Activated CD4-positive, alpha-beta T cell treated with anti-CD3 and anti-CD28 coated beads for 4 hours (primary cell): ENCODE measurements at places on chromosomes 12 and 14.

DNA sequence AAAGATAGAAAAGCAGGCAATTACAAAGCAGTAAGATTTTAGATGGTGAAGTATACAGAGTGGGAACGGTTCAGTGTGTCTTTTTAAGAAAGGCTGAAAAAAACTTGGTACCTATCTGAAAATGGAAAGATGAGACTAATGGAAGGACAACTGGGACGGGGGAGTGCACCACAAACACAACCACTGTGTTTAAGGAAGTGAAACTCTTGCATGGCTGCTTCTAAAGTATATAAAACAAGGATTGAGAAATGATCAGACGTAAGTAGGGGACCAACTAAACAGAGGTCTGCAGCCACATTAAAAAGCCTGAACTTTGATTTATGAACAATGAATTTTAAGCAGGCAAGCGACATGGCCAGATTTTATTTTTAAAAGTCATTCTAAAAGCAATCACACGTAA, 328.6 kb downstream of the MDGA2 start:
- DNase-seq = no peak

DNA sequence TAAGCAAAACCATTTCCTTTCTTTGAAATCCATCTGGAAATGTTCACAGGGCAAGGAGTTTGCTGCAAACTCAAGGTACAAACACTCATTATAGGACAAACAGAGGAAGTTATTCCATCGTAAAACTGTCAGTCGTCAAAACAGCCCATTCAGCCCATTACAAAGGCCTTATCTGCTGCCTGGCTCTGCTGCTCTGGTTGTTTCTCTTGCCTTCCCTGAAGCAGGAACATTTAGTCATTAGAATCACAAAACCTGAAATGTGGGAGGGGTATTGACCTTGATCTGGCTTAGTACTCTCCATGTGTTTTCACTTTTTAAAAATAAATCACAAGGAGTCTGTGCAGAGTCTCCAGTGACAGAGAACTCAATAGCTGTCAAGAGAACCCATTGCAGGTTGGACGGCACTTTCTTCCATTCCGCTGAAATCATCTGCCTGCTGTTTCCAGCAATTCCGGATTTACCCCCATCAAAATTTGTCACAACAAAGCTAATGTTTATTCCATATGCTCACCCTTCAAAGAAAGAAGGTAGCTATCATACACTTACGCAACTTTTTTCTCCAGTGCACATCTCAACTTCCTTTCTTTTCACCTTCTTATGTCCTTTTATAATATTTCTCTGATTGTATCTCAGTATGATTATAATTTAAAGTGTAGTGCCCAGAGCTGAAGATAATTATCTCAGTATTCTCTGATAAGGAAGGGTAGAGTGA, 24.6 kb upstream of the ITPR2 start:
- DNase-seq = no peak

DNA sequence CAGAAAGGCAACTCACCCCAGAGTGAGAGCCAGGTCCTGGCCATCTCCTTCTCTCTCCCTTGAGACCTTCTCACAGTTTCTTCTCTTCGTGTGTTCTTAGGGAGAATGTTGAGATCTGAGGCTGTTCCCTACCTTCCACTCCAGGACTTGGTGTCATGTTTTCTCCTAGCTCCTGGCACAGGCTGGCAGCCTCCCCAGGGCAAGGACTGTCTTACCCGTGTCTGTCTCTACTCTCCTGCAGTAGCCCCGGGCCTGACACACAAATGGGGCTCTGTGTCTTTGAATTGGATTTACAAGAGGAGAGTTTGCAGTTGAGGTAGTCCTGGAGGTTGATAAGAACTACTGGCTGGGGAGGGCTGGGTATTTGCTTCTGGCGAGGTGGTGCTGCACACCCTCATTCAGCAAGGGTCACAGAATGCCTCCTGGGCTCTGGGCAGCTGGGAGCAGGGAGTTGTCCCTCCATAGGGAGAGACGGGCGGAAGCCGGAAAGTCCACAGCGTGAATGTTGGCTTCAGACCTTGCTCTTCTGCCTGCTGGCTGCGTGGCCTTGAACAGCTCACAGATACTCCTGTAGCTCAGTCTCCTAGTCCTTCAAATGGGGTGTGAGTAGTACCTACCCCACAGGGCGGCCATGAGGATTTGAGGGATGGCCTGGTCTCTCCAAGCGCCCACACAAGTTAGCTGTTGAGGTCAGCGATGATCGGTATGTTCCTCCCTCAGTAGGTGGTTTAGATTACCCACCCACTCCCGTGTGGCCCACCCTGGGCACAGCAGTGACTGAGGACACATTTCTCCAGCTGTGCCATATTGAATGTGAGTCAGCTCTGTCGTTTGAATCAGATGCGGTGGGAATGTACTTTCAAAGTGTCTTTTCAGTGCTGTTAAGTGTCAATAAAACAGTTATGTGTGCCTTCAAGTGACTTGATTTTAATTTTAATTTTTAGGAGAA, 10.2 kb downstream of the EP400 start:
- DNase-seq = no peak

DNA sequence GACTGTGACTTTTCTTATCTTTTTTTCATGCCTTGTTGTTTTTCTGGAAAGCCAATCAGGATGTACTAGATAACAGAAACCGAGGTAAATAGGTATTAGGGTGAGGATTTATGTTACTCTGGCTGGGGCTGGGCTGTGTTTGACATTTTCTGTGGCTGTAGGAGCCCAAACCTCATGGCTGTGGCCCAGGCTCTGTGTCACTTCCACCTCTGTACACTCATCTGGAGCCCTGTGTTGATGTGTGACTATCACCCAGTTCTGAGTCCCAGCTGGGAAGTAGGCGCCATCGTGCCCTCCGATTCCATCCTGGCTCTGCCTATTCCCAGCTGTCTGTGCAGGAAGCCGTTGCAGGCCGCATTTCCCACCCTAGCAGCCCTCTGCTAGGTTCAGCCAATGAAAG, 1.6 kb upstream of the HHIPL1 start:
- no peak for DNase-seq

DNA sequence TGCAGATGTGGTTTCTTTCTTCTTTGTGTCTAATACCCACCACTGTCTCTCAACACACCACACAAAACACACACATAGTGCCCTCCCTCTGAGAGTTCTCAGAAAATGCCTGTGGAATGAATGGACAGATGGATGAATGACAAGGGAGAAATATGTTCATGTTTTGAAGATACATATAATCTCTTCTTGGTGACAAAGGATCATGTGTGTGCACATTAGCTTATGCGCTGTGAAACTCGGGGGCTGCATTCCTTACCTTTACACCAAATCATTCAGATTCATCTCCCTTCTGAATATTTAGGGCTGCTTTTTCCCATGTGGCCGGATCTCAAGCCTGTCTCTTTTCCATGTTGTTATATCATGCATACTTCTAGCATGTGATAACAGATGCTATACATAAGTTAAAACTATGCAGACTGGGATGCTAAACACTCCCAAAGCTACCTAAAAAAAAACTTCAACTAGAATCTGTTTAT, 111.4 kb downstream of the EPS8 start:
- DNase-seq = no peak

DNA sequence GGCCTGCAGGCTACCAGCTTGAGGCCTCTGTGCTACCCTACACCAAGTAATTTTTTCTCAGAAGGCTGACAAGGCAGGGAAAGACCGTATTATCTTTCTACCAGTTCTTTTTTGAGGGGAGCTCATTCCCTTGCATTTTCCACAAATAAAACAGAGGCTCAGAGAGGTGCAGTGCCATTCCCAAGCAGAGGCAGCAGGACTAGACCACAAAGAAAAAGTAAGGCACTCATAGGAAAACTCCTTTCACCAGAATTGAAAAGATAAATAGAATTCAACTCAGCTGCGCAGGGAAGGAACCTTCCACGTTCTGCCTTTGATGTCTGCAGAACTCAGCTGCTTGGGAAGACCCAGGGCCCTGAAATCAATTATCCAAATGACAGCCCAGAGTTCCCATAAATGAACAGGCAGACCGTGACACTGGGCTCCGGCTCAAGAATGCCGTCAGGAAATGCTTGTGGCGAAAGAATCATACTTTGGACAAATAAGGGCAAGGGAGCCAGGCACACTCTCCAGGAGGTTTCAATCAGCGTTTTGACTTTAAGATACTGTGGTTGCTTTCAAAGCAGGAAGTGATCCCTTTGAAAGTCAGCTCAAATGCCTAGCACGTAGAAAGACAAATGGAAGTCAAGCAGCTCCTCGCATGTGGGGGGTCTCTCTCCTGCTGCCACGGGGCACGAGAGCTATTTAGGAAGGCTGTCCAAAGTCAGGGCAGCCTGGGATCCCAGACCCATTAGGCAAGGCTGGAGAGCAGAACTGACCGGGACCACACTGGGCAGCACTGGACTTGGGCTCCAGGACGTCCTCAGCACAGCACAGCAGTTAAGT, 14.0 kb downstream of the KCTD10 start:
- DNase-seq = no peak

- no peak for DNase-seq
Measured at GRCh38 chr12:120755269-120755668, 29.6 kb downstream of the ACADS start.

GRCh38 chr12:70839544-70839943, 81.0 kb downstream of the PTPRR start:
- DNase-seq = no peak

GRCh38 chr12:58364389-58365086, 423.2 kb downstream of the ATP23 start:
- DNase-seq = no peak

DNA sequence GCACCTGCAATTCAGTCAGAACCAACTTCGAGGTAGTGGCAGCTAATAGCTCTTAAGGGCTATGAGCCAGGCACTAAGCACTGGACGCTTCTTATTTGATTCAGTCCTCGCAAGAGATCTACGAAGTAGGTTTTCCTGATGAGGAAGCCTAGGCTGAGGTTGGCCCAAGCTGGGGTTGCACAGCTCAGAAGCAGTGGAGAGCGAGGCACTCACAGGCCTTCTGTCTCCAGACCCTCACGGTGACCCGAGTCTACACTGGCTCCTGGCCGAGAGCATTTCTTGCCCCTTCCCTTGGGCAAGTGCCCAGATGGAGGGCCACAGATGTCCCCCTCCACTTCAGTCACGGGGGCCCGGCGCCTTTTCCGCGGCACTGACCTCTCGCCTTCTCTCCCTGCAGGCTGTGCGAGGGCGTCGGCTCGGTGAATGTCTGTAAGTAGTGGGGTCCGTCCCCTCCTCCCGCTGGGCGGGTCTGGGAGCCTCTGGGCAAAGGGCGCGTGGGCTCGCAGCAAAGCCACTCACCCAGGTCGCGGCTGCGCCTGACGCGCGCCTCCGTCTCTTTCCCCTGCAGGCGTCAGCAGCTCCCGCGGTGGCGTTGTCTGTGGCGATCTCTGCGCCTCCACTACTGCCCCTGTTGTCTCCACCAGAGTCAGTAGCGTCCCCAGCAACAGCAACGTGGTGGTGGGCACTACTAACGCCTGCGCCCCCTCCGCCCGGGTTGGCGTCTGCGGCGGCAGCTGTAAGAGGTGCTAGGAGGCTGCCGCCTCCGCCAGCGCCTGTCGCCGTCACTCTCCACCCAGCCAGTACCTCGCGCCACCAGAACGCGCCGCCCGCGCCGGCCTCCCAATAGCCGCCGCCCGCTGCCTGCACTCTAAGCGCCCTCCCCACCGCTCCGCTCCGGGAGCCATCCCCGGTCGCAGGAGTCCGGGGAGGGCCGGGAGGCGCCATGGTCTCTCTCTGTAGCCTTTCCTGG, 13.1 kb downstream of the KRT83 start:
- DNase-seq = no peak

GRCh38 chr14:38044710-38045109, 163.0 kb upstream of the SSTR1 start:
- no peak for DNase-seq

DNA sequence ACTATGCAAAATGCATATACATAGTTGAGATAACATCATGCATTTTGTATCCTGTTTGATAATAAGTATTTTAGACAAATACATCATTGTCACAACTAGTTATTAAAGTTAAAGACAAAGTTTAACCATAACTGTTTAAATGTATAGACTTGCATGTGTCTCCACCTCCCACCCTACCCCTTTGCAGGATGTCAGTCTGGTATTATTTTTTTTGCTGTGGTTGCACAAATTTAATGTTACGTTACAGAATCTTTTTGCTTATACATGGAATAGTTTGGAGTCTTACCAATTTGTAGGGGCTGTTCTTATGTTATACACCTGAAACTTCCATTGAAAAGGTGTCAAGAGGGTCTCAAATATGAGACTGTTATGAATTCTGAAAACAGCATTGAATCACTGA, 5.6 kb downstream of the CHST11 start:
- no peak for DNase-seq

GRCh38 chr12:57340104-57340503, 89.1 kb upstream of the STAC3 start:
- no peak for DNase-seq

DNA sequence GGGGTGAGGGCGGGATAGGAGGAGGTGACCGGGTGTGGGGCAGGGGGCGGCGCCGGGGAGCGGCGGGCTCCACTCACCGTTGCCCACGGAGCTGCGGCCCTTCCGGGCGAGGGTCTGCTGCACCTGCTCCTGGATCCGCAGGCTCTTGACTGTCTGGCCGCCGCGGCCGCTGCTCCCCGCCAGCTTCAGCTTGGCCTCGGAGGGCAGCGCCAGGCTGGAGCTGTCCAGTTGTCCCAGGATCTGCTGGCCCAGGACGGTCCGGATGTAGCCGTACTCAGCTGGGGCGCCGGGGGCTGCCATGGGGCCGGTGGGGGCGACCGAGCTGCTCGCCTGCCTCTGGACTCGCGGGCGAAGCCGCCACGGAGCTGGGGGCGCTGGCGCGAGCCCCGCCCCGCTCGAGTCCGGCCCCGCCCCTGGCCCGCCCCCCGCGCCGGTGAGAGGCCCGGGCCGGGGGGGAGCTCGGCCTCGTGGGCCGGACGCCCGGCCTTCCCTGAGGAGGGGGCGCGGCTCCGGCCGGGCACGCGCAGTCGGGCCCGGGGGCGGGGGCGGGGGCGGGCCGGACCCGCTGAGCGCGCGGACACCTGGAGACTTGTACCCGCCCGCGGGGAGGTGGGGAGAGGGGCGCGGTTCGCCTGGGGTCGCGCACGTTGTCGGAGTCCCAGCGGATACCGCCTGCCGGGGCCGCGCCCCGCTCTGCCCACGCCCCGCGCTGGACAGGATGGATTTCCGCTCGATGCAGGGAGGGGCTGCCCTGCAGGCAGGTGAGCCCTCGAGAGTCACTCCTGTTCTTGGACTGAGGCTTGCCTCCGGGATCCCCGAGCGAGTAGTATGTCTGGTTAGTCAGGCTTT, at the start of gene PKP2:
Gene PKP2 (minus strand): TSS at position 346 of the 849 bp plus-strand sequence. CDS start 46 bp downstream, at position 300.
- DNase-seq = no peak
